Activated naive CD4-positive, alpha-beta T cell treated with anti-CD3 and anti-CD28 coated beads for 36 hours (primary cell): ENCODE measurements at places on chromosomes 1 and 21. TPM values are rescaled to one million over a fixed set of nuclear protein-coding genes. Genes with fewer than 3 reads are reported as not detected.

Gene ARHGEF10L
- not detected for total RNA-seq

Gene SH3BGR
- total RNA-seq = 4.0 TPM

Gene SEMA4A
- total RNA-seq = 17.5 TPM

Gene NPPA
- not detected for total RNA-seq

Gene RO60
- 42.8 TPM for total RNA-seq

Gene LCE2B
- not detected for total RNA-seq

Gene CD247
- 73.5 TPM for total RNA-seq

Gene PROK1
- not detected for total RNA-seq

Gene PCAT6
- 0.43 TPM for total RNA-seq

Gene KCNH1
- not detected for total RNA-seq

Gene OR10Z1
- total RNA-seq = not detected

Gene LGR6
- total RNA-seq = 0.19 TPM

Gene KDF1
- total RNA-seq = 0.24 TPM

Gene URB2
- total RNA-seq = 9.5 TPM

Gene PKP1
- total RNA-seq = not detected

Gene OR2T11
- total RNA-seq = not detected

Gene CD160
- total RNA-seq = not detected

Gene LCE6A
- total RNA-seq = not detected

Gene FCGR1A
- total RNA-seq = not detected

Gene RGS5
- total RNA-seq = 1.1 TPM

Gene MED8
- 45.9 TPM for total RNA-seq

Gene FLVCR1
- total RNA-seq = 6.0 TPM

Gene KCTD3
- total RNA-seq = 3.2 TPM

Gene KRTAP21-2
- not detected for total RNA-seq

Gene ANGPTL3
- total RNA-seq = not detected

Gene KCNJ15
- total RNA-seq = 0.96 TPM

Gene SPRR2A
- total RNA-seq = not detected

Gene SLC1A7
- not detected for total RNA-seq

Gene ATP1A4
- total RNA-seq = not detected

Gene MLLT11
- 3.3 TPM for total RNA-seq

Gene LCE1D
- not detected for total RNA-seq

Gene PPIAL4G
- 0.12 TPM for total RNA-seq

Gene HTR6
- 0.19 TPM for total RNA-seq

Gene TFF2
- total RNA-seq = not detected

Gene USP21
- 35.7 TPM for total RNA-seq

Gene ADGRB2
- 0.30 TPM for total RNA-seq

Gene PROX1
- 0.10 TPM for total RNA-seq

Gene HIVEP3
- 13.2 TPM for total RNA-seq

Gene MMP23B
- 0.99 TPM for total RNA-seq

Gene NIT1
- total RNA-seq = 59.1 TPM

Gene TRAF3IP3
- total RNA-seq = 107 TPM

Gene C1orf141
- 0.25 TPM for total RNA-seq

Gene LIPI
- not detected for total RNA-seq

Gene KPRP
- not detected for total RNA-seq

Gene SPRR3
- not detected for total RNA-seq

Gene LCK
- 156 TPM for total RNA-seq

Gene CHD1L
- total RNA-seq = 54.8 TPM

Gene KIRREL1
- not detected for total RNA-seq

Gene RNU1-3
- 1,386 TPM for total RNA-seq

Gene PDZK1IP1
- not detected for total RNA-seq

Gene ST6GALNAC3
- 2.5 TPM for total RNA-seq
